ENCODE measurements at places on chromosomes 16 and 17. TPM values are rescaled to one million over a fixed set of nuclear protein-coding genes. Genes with fewer than 3 reads are reported as not detected.

The ST3GAL2 gene
- total RNA-seq, result 28.9 TPM

DNA sequence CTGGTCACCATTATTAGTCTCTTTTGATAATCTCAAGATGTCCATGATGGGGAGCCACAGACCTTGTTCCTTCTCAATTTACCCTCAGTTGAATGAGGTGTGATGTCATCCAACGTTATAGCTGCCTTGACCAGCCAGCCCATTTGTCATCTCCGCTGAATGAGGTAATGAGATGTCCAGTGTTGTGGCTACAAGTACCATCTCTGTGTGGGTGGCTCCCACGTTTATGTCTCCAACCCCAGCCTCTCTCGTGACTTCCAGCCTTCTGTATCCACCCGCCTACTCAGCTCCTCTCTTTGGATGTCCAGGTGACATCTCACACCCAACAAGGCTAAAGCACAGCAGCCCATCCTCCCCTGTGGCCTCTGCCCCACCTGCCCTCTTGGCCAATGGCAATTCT lies 18.2 kb downstream of the DNAH17 start:
- DNase-seq, result no peak

DNA sequence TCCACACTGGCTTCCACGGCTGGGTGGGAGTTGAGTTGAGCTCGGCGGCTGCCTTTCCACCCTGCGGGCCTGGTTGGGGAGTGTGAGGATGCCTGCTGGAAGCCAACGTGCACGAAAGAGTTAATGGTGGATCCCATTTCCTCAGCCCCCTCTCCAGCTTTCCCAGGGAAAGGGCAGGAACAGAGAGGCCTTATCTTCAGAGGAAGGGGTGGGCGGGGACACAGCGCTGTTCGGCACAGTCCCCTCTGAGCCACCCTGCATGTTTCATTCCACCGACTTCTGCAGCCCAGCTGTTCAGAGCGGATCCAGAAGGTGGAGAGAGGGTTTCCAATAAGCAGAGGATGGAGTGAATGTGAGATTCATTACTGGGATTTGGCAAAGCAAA lies 295.3 kb downstream of the SEC14L1 start:
- no peak for DNase-seq

The RND2 gene
- total RNA-seq, result 3.0 TPM

DNA sequence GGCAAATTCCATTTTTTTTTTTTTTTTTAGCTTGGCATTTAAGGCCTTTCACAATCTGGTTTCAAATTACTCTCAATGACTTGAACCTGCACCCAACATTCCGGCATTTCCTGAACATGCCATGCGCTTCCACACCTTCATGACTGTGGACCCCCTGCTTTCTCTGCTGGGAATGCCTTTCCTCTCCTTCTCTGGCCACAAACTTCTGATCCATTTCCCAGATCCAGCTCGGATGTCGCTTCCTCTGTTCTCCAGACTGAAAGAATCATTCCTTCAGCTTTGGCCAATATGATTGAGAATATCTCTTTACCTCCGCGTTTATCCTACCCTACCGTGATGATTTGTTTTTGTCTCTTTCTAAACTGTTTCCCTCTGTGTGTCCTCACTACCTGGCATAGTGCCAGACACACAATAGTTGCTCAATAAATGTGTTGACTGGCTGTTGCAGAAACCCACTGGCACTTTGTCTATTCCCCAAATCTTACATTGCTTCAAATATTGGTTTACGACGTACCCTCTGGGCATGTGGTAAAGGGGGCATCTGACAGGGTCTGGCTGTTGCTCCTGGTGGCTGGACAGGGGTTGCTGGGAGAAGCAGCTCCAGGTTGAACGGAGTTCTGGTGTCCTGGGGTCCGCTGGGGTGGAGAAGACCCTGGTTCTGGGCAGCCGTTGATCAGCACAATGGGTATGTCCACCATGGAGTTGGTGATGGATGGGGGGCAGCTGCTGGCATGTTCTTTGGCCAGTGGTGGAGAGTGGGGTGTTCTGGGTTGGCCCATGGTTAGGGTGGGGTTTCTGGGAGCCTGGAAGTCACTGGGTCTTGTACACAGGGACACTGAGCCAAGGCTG lies 14.7 kb downstream of the TNS4 start:
- no peak for DNase-seq

DNA sequence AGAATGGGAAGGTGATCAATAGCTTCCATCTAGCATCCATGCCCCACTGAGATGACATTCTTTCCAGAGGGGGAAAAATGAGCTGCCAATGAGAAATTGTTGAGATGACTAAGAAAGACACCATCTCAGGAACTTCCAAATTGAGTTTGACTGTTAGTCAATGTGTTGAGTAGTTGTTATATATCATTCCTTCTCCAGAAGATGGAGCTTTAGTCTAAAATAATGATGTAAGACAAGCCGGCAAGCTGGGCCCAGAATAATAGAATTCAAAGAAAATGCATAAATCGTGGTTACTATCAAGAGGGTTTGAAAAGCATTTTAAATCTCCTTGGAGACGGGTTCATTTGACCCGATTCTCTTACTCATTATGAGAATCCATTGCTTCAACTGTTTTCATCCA lies 71.0 kb upstream of the ATF7IP2 start:
- no peak for DNase-seq

DNA sequence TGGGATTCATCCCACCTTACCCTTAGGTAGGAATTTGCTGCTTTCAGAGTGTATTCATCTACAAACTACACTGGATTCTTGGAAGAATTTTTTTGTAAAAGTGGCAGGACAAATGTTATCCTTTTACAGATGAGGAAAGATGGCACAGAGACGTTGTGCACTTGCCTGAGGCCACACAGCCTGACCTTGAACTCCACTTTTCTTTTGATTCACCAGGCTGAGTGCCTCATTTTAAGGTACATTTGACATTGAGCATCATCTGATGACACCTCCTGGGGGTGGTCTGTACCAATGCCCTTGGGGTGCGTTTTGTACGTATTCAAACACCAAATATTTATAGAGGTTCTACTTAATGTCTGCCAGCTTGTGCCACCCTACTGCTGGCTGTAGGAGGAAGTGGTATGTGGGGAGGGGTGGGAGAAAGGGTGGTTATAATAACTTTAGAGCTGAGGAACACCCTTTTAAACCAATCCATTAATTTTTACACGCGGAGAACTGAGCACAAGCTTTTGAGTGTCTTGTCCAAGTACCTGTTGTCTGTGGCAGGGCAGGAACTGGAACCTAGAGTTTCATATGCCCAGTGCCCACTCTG lies 29.1 kb downstream of the HS3ST3B1 start:
- DNase-seq, result no peak

DNA sequence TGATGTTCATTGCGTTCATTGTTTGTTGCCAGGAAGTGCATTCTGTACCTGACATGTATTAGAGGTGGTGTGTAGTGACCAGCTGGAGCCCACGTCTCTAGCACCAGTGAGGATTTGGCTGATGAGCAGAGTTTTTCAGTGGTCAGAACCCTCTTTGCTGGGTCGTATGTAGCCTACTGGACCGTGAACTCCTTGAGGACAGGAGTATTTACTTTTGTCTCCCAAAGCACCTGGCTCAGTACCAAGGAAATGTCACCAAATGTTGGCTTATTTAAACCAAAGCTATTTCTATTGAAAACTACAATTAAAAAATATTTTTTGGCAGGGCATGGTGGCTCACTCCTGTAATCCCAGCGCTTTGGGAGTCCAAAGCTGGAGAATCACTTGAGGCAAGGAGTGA lies 262.7 kb downstream of the SNX29 start:
- DNase-seq, result no peak

- no peak for DNase-seq
Measured at GRCh38 chr17:7177954-7178477, 1.2 kb downstream of the ASGR1 start.

- DNase-seq, result no peak
Measured at GRCh38 chr17:56624912-56625311, 31.4 kb downstream of the NOG start.
